ENCODE measurements at places on chromosomes 3 and 15. TPM values are rescaled to one million over a fixed set of nuclear protein-coding genes. Genes with fewer than 3 reads are reported as not detected.

DNA sequence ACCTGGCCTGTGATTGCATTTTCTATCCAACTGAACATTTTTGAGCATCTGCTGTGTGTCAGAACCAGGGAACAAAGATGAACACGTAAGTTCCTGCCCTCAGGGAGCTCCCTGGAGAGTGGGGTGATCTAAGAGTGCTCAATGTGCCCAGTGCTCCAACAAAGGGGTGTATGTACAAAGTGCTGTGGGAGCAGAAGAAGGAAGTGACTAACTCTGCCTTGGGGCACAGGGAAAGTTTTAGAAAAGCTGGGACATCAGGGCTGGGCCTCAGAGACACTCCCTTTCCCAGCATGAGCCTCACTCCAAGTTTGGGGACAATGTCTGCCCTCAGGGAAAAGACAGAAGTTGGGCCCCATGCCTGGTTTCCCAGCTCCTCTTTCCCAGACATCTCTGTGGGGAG lies 27.6 kb upstream of the BNC1 start:
- no peak for DNase-seq

DNA sequence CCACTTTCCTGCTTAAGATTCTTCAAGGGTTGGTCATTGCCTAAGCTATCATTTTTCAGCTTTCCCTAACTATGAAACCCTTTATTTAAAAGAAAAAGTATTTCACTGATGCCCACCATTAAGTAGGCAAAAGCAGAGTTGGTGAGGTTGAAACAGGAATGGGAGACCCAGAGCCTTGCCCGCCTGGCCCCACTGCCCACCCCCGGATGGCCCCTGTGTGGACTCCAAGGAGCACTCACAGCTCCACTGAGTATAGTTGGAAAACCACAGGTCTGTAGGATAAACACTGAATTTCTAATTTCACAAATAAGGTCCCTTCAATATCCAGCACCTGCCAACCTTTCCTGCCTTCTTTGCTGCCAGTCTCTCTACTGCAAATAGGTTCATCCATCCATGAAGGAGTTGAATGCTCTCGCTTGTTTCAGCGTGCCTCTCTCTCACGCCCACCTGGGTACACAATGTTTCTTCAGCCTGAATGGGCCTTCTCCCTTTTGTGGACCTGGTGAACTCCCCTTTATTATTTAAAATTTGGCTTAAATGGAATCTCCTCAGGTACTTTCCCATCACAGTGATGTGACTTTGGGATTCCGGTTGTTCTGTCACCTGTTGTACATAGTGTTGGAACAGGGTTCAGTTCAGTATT lies 8.7 kb upstream of the ACAP2 start:
- no peak for DNase-seq

The NAALADL2 gene
- polyA plus RNA-seq = 0.49 TPM

The TPRG1 gene
- 3.7 TPM for polyA plus RNA-seq

The RASSF1 gene
- polyA plus RNA-seq = 38.0 TPM

The GABPB1 gene
- polyA plus RNA-seq = 6.1 TPM

- DNase-seq = peak; percentile 94
Observed at GRCh38 chr3:15064835-15065549, at the start of gene MRPS25. Gene MRPS25, minus strand, starts transcription at chr3:15065315. Its CDS starts 121 bp downstream, at chr3:15065194.

GRCh38 chr3:72821161-72821781 lies 27.0 kb downstream of the SHQ1 start:
- peak; percentile 44 for DNase-seq

DNA sequence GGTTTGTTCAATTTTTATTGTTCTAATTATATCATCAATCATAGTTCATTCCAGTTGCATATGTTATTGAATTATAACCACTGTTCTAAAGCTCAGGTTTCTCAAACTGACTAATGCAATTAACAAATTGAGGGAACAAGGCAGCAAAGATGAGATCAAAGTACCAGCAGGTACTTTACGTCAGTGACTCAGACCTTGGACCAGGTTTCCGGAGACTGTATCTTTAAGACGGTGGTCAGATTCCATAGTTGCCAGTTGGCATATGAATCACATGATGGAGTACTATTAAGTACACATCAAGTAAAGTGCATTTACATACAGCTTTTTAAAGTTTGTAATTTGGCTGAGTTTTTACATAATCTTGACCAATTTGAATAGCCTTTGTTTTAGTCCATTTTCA lies 583.6 kb upstream of the ROBO2 start:
- DNase-seq = no peak

DNA sequence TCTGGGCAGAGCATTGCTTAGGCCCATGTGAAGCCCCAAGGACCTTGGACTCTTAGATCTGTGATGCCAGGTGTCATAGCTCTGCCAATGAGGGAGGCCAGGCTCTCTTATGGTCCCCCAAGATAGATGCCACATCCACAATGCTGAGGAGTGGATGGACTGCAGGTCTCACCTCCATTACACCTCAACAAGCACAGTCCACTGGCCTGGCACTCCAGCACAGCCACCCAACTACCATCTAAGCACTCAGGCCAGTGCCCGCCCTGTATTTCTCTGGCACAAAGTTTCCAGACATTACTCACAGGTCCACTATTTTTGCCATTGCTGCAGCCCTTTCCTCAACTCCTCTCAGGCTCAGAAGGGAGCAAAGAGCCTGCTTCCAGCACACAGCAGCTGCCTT lies 613.5 kb upstream of the EPHA6 start:
- DNase-seq = no peak

- DNase-seq = no peak
Observed at GRCh38 chr3:152380043-152380442, 111.3 kb downstream of the MBNL1 start.

DNA sequence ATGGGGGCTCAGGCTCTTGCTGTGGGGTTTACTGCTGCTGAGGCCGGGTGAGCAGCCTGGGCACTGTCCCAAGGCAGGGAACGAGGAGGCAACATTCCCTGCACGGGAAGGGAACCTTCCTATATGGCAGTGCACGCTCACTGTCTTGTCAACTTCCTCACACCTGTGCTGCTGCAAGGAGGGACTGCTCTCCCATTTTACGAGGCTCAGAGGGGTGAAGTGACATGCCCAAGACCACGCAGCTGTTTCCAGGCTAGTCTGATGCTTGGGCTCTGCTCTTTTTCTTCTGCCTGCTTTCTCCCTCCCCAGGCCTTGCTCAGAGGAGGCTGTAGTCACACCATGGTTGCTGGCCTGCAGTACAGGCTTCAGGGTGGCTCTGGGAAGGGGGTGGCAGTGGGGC lies 41.5 kb downstream of the SPSB4 start:
- no peak for DNase-seq

All from lung (tissue), 17 donors.